Body of pancreas (tissue), 4 donors: ENCODE measurements at places on chromosomes 11 and 22. TPM values are rescaled to one million over a fixed set of nuclear protein-coding genes. Genes with fewer than 3 reads are reported as not detected.
A peak's percentile ranks its signal among the peaks of the same experiment; 100 is the strongest.

DNA sequence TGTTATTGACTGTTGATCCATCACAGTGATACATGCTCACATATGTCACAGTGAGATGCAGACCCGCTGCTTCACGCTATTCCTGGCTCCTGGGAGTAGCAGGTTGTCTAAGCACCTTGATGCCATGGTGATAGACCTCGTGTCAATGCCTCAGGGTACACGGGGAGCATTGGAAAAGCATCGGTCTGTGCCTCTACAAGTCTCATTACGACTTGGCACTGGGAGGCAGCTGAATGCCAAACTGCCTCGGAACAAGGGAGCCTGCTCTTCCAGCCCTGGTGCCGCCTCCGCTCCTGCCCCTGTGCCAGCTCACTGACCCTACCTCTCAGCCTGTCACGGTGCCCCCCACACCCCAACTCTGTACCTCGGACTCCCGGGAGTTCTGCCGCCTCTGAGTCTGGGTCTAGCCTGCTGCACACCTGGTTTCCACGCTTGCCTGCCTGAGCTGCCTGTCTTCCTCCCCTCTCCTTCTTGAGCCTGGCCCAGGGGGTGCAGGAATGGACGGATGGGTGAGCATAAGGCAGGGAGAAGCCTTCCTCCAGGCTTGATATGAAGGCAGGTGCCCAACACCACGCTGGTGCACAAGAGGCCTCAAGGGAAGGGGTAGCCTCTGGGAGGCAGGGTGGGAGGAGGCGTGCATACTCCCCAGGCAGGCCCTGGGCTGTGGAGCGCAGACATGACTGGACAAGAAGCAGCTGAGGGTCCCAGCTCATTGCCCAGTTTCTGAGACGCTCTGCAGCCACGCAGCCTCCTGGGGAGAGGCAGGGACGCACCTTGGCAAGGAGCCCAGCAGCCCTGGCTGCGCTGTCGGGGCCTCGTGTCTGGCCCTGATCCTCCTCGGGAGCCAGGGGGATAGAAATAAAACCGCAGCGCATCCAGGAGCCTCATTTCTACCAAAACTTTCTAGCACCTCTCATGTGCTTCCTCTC, 1.8 kb upstream of the NFAM1 start:
- DNase-seq = no peak

GRCh38 chr11:129978447-129978846, 24.2 kb downstream of the PRDM10 start:
- no peak for DNase-seq

- DNase-seq = no peak
Measured at GRCh38 chr11:80186692-80187091, 745.9 kb upstream of the TENM4 start.

Gene ACTN3
- total RNA-seq = not detected

Gene ALG12
- 16.2 TPM for total RNA-seq

DNA sequence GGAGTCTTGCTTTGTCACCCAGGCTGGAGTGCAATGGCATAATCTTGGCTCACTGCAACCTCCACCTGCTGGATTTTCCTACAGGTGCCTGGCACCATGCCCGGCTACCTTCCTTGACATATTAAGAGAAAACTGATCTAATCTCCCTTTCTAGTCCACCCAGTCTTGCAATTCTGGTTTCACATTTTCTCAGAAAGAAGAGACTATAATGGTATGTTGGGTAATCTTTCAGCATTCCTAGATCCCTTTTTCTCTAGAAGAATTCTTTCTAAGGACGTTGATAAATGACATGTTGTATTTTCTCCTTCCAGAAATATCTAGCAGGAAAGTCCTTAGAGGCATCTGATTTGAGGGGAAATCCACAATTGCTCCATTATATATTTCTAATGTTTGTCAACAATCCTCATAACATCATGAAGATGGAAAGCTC, 10.4 kb upstream of the HSPA8 start:
- peak; percentile 91 for DNase-seq

Gene C11orf21
- 0.33 TPM for total RNA-seq

DNA sequence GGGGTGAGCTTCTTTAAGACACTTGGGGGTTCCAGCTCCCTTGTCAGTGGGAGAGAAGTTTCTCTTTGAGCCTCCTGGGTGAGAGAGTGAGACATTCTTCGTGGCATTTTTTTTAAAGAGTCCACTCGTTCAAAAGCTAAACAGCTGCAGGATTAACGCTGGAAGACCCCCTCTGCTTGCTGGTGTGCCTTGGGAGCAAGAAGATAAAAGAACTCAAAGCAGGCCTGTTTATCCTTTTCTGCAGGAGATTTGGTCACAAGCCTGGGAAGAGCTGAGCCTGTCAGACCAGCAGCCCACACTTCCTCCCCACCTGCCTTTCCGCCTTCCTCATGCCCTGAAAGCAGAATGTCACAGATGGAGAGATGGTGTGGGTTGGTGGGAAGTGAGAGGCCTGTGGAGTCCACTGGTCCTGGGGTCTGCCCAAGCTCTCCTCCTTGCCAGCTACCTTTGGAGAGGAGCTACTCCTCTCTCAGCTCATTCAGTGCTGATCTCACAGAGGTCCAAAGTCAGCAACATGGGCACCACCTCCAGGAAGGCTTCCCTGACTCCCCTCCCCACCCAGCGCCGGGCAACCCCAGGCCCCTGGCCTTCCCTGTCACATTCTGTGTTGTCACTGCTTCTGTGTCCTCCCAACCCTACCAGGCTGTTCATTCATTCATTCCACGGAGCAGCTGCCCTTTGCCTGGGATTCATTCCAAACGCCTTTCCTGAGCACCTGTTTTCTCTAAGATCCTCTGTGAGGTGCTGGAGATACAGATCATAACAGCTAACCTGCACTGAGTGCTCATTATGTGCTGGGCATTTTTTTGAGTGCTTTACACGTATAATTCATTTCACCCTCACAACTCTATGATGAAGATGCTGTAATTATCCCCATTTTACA, 6.7 kb downstream of the GDPD5 start:
- no peak for DNase-seq

Gene KCNK4
- not detected for total RNA-seq

DNA sequence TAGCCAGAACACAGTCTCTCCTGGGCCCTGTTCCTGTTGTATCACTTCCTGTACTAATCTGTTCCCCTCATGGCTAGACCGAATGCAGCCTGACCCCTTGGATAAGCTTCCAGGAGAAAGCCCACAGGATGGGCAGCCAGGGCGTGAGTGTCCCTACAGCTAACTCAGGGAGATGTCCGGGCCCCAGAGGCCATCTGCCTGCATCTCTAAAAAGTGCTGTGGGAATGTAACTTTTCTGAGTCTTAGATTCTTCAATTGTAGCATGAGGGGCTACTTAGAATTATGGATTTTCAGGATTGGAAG, 7.7 kb upstream of the MALAT1 start:
- DNase-seq = no peak

DNA sequence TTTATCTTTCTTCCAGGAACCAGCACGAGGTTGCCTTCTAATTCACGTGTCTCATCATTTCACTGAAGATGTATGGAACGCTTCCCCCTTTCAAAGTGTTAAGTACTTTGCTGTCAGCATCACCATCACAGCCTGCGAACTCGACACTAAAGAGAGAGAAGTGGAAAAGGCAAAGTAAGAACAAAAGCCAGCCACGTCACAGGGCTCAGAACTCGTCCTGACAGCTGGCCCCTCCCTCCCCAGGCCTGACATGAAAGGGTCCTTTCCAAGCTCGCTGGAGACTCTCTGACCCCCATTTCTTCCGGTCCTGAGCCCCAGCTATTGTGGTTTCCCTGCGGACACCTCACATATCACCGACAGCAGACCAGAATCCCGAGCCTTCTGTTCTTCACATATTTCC, 177.8 kb upstream of the NTM start:
- DNase-seq = no peak

GRCh38 chr11:1867381-1867780, 14.5 kb downstream of the LSP1 start:
- no peak for DNase-seq

- DNase-seq = no peak
Measured at GRCh38 chr11:82527081-82527584, 206.5 kb downstream of the FAM181B start.

DNA sequence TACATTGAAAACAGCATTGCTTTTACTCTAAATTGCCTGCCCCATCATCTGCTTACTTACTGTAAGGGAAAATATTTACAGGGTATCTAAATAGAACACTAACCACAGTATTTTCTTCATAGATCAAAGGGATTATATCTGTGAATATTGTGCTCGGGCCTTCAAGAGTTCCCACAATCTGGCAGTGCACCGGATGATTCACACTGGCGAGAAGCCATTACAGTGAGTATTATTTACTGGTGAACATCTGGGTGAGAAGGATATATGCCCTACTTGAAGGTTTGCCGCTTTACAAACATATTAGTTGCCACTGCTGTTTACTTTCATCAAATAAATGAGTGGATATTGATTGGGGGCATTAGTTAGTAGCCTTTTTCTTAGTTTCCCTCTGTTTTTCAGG, 5.9 kb upstream of the CNTF start:
- DNase-seq = peak; percentile 65

Gene SMIM35
- not detected for total RNA-seq

DNA sequence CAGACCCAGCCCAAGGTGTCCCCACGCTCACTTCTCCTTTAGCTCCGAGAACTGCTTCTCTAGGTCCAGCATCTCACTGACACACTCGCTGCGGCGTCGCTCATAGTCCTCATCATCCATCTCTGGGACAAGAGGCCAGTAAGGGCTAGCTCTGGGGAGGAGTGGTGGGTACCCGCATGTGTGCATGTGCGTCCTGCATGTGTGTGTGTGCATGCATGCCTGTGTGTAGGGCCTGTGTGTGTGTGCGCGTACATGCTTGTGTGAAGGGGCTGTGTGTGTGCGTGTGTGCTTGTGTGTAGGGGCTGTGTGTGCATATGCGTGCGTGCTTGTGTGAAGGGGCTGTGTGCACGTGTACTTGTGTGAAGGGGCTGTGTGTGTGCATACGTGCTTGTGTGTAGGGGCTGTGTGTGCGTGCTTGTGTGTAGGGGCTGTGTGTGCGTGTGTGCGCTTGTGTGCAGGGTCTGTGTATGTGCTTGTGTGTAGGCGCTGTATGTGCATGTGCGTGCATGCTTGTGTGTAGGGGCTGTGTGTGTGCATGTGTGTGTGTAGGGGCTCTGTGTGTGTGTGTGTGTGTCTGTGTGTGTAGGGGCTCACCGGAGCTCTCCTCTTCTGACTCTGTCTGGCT, 3.3 kb downstream of the BRMS1 start:
- DNase-seq = no peak

Gene GTSE1
- 0.26 TPM for total RNA-seq

GRCh38 chr22:49365910-49366309, 461.8 kb downstream of the BRD1 start:
- DNase-seq = no peak

Gene CTSW
- 0.78 TPM for total RNA-seq
